ENCODE measurements at places on chromosomes 1 and 21.

GRCh38 chr1:115114308-115114707, 25.0 kb upstream of the TSPAN2 start:
- no peak for DNase-seq

GRCh38 chr1:178581351-178582303, 68.7 kb downstream of the TEX35 start:
- no peak for DNase-seq

DNA sequence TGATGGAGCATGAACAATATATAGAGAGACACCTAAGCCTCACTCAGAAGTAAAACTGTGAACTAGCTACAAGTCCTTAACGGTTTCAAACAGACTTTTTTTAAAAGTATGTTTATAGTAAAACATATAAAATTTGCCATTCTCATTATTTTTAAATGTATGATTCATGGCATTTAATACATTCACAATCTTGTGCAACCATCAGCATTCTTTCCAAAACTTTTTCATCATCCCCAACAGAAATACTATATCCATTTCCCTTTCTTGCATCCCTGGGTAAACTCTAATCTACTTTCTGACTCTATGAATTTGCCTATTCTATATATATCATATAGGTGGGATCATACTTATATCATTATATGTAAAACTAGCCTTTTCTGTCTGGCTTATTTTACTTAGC, 25.5 kb downstream of the EVI5 start:
- DNase-seq = no peak

- no peak for DNase-seq
Observed at GRCh38 chr21:46634427-46634826, 1.0 kb upstream of the PRMT2 start.

- DNase-seq = no peak
Observed at GRCh38 chr1:102498929-102499328, 502.2 kb upstream of the OLFM3 start.

DNA sequence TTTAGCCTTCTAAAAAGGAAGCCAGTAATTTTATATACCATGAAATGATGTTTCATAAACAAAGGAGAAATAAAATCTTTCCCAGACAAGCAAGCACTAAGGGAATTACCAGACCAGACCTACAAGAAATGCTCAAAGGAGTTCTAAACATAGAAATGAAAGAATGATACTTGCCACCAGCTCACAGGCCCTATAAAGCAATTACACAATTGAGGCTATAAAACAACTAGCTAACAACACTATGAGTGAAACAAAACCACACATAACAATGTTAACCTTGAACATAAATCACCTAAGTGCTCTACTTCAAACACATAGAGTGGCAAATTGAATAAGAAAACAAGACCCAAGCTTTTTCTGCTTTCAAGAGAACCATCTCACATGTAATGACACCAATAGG, 123.8 kb downstream of the BARHL2 start:
- no peak for DNase-seq

DNA sequence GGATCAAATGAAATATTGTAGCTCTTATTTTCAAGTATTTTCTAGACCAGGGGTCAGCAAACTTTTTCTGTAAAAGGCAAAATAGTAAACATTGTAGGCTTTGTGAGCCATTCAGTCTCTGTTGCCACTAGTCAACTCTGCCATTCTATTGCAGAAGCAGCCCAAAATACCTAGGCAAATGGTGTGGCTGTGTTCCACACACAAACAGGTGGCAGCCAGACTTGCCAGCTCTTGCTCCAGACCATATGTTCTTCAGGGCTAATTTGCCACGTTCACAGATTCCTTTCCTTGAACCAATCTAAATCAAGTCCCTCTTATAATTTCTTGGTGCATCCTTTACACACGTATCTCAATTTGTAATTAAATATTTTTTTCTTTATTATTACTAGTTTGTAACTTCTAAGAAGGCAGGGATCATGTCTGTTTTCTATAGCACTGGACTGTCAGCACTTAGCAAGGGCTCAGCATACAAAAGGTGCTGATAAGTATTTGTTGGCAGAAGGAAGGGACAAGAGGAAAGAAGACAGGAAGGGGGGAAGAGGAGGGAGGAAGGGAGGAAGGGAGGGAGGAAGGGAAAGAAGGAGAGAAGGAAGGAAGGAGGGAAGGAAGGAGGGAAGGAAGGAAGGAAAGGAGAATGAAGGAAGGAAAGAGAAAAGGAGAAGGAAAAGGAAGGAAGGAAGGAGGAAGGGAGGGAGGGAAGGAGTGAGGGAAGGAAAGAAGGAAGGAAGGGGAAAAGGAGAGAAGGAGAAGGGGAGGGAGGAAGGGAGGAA, 106.5 kb upstream of the EDEM3 start:
- no peak for DNase-seq

- no peak for DNase-seq
Observed at GRCh38 chr1:33841494-33841893, 22.4 kb upstream of the HMGB4 start.

DNA sequence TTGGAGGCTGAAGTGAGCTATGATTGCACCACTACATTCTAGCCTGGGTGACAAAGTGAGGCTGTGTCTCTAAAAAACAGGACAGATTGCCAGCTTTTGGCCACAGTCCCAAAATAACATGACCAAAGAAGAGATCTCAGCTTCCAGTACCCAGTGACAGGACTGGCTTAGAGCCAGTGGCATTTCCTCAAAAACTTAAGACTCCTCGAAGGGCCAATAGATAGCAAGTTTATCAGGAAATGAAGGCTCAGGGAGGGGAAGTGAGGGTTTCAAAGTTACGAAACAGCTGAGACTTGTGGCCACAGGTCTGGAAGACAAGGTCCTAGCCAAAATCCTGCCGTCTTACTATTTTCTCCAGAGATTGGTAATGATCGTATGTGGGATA, 6.3 kb upstream of the TMEM39B start:
- DNase-seq = peak; percentile 94

GRCh38 chr1:34777519-34778321, 3.3 kb upstream of the GJB3 start:
- no peak for DNase-seq

DNA sequence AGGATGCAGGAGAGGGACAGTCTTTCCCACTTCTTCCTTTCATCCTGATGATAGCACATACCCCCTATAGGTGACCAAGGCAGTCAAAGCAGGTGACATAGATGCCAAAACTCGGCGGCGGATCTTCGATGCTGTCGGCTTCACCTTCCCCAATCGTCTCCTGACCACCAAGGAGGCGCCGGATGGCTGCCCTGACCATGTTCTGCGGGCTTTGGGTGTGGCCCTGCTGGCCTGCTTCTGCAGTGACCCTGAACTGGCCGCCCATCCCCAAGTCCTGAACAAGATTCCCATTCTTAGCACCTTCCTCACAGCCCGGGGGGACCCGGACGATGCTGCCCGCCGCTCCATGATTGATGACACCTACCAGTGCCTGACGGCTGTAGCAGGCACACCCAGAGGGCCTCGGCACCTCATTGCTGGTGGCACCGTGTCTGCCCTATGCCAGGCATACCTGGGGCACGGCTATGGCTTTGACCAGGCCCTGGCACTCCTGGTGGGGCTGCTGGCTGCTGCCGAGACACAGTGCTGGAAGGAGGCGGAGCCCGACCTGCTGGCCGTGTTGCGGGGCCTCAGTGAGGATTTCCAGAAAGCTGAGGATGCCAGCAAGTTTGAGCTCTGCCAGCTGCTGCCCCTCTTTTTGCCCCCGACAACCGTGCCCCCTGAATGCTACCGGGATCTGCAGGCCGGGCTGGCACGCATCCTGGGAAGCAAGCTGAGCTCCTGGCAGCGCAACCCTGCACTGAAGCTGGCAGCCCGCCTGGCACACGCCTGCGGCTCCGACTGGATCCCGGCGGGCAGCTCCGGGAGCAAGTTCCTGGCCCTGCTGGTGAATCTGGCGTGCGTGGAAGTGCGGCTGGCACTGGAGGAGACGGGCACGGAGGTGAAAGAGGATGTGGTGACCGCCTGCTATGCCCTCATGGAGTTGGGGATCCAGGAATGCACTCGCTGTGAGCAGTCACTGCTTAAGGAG, 2.9 kb downstream of the NCDN start:
- DNase-seq = no peak

DNA sequence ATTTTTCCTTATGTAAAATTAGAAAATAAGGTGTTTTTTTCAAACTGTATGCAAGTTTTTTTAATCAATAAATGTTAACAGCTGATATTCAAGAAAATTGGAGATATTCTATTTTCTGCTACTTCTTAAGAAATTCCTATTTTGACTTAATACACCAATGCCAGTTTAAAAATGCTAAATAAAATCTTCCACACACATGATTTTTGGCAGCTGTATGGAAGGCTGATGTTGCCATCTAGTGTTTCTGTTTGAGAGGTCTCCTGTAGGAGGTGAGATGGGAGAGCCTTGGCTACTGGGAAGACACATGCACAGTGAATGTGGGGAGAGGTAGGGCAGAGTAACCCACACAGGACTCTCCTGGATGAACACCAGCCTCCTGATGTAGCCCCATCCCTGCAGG, 29.2 kb upstream of the OR2B11 start:
- no peak for DNase-seq

DNA sequence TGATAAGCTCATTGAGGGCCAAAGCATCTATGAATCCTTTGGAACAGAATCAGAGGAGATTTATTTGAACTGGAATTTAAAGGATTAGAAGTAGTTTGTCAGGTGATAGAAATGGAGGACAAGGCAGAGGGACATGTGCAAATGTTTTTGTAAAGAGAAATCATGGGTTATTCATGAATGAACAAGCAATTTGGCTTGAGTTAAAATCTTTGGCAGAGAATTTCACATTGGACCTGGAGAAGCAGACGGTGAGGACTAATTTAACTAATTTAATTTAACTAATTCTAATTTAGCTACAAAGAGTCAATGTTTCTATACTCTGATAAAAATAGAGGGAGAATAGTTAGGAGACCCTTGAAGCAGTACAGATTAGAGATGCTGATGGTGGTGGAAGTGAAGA, 36.3 kb downstream of the SNX7 start:
- DNase-seq = no peak

- no peak for DNase-seq
Observed at GRCh38 chr1:42302034-42302433, 33.0 kb downstream of the FOXJ3 start.

- no peak for DNase-seq
Observed at GRCh38 chr1:184903111-184903692, 71.1 kb downstream of the NIBAN1 start.

DNA sequence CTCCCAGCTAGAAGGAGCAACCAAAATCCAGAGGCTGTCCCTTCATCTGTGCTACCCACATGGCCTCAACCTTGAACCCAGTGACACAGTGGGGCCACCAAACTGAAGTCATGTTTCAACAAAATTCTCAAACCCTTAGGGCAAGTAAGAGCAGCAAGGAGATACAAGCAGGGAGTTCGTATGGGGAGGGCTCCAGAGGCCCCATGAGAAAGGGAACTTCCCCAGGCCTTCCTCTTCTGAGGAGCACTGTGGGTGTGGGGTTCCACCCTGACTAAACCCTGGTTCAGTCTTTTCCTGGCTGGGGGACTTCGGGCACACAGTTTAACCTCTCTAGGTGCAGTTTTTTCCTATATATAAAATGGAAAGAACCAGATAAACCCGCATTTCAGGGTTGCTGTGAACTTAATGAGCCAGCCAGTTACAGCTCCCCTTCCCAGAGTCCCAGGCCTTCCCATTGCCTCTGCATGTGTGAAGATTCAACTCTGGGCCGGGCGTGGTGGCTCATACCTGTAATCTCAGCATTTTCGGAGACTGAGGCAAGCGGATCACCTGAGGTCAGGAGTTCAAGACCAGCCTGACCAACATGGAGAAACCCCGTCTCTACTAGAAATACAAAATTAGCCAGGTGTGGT, 8.0 kb upstream of the THEMIS2 start:
- no peak for DNase-seq
